Activated CD4-positive, alpha-beta T cell treated with anti-CD3 and anti-CD28 coated beads, Interleukin-2, amount 10 ng/mL, durations not matched to agents 24 days and 14 days (primary cell): ENCODE measurements at places on chromosomes 2 and 18. TPM values are rescaled to one million over a fixed set of nuclear protein-coding genes. Genes with fewer than 3 reads are reported as not detected.

GRCh38 chr2:20429528-20429927 lies 17.3 kb upstream of the RHOB start:
- no peak for DNase-seq

DNA sequence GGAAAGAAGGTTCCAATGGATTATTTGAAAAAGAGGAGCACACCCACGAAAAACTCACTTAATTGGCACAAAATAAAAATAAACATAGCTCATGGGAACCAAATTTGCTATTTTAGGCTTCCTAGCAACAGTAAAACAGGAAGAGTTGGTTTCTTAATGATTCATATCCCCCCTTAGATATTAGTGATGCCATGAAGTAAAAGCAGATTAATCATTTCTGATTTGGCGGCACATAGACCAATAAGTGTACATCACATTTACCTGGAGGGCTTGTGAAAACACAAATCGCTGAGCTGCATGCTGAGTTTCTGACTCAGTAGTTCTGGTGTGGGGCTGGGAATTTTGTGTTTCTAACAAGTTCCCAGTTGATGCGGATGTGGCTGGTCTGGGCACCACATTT lies 260.4 kb downstream of the SLC4A3 start:
- no peak for DNase-seq

DNA sequence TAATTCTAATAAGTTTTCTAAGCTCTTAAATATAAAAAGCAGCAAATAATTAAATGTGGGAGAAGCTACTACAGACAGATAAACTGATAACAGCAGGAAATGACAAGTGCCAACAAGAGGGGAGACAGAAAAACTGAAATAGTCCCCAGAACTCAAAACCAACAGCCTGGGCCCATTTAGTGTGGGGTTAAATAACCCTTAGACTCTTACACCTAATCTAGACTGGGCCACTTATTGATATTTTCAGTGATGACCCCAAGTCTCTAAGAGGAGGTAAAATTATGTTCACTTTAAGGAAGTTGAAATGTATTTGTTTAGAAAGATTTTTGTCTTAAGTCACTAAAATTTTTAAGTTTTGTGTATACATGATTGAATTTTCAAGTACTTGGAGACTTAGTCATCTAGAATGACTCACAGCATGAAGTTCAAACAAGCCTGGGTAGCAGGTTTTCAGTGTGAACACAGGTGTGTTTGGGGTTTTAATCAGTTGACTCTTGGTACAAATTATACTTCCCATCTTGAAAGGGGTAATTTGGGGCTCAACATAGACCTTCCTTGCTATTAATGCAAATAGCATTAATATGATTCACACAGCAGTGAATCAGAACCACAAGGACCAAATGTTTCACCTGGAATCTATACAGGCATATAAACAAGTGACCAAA lies 54.9 kb upstream of the MYO3B start:
- no peak for DNase-seq

DNA sequence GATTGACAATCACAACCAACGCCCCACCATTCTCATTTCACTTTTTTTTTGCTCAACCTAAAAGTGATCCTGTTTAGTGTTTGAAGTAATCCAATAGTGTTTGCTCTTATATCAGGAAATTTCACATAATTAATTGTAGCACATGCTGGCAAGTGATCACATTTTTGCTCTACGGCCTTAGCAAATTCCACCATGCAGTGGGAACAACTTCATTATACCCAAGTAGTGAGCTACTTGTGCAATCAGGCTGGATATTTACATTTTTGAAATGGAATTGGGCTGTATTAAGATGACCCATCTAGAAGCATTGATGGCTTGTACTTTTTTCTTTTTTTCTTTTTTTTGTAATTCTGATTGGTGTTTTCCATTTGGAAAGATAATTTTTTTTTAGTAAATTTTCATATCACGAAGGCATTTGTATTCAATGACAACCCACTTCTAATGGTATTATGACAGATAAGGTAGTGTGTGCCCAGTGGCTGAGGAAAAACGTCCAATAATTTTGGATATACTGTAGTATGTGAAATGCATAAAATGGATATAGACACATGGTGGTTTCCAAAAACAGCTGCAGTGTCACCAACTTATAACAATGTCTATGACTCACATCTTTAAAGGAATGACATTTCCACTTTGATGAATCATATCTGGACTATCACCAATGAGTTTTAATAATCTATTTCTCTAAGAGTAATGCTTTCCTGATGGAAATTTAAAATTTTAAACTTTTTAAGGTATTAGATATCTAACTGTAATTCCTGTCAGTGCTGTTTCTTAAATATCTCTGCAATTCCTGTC lies 130.6 kb downstream of the COL6A3 start:
- DNase-seq = no peak

Gene SLC30A3
- 1.4 and 2.2 TPM in 2 replicates for total RNA-seq

- no peak for DNase-seq
Measured at GRCh38 chr2:37343537-37344434, 644 bp upstream of the QPCT start.

Gene HOXD10
- not detected in 2 replicates for total RNA-seq

- DNase-seq = peak; percentile 44
Measured at GRCh38 chr2:42714686-42715085, 49.2 kb downstream of the OXER1 start.
